Stimulated activated CD8-positive, alpha-beta memory T cell treated with anti-CD3 and anti-CD28 coated beads, Interleukin-7, amount 100 ng/mL, for 1 hour (primary cell): ENCODE measurements at places on chromosomes 1 and 21.

- DNase-seq: no peak
Measured at GRCh38 chr1:212858461-212859265, 588 bp downstream of the FLVCR1 start.

DNA sequence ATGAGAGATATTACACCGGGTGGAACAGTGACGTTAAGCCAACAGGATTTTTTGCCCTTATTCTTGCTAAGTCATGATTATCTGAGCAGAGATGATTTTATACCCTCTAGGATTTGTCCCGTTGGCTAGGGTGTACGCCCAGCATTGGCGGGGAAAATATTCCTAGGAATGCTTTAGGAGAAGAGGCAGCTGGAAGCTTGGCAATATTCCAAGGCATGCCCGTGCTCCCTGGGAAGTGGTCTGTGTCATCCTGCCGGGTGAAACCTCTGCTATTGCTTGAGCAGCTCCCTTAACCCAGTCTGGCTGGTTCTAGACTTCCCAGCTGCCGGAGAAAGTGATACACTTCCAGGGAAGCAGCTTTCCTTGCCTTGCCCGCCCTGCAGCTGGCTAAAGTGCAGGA lies 16.2 kb downstream of the CHRNB2 start:
- no peak for DNase-seq

- DNase-seq: no peak
Measured at GRCh38 chr1:163558162-163558561, 236.4 kb downstream of the NUF2 start.

- DNase-seq: no peak
Measured at GRCh38 chr21:34583926-34584563, 30.9 kb downstream of the RCAN1 start.

GRCh38 chr1:228066891-228067654 lies 15.4 kb upstream of the ARF1 start:
- no peak for DNase-seq

DNA sequence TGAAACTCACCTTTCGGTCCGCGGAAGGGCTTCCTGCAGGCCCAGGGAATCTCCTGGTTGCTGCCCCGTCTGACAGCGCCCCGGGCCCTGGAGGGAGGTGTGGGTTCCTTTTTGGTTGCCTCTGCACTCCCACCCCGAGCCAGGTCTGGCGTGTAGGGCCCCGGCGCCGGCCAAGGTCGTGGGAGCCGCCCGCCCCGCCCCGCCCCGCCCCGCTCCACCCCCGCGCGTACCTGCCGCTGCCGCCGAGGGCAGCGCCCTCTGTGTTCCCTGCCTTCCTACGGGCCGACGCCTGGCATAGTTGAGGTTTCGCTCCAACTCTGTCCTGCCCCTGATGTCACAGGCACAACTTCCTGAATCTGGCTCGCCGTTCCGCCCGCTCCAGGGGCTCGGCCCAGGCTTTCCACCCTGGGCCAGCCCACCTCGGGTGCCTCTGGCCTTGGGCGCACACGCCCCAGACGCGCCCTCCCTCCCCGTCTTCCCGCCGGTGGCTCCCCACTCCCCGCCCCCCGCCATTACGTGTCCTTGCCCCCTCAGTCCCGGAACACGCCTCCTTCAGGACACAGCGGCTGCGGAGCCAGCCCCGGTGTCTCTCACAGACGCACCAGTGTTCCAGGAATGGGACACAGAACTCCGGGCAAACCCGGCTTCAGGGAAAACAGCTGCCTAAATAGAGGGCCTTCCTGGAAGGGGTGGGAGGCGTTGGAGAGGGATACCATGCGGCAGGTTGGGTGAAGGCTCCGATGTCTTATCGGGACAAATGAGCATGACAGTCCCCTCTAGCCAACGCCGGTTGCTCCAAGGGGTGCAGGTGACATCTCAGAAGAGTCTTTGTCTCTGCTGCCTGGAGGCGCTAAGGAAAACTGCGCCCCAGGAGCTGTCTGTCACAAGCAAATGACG lies at the start of gene KIAA0040:
Gene KIAA0040 (minus strand): TSS at position 147 of the 897 bp plus-strand sequence. CDS start 31,763 bp downstream, outside the sequence.
- peak; percentile 25 for DNase-seq

GRCh38 chr1:201261771-201262547 lies 21.3 kb upstream of the PKP1 start:
- no peak for DNase-seq
